PC-9 (cell line): ENCODE measurements at places on chromosomes 7 and 10. TPM values are rescaled to one million over a fixed set of nuclear protein-coding genes. Genes with fewer than 3 reads are reported as not detected.

DNA sequence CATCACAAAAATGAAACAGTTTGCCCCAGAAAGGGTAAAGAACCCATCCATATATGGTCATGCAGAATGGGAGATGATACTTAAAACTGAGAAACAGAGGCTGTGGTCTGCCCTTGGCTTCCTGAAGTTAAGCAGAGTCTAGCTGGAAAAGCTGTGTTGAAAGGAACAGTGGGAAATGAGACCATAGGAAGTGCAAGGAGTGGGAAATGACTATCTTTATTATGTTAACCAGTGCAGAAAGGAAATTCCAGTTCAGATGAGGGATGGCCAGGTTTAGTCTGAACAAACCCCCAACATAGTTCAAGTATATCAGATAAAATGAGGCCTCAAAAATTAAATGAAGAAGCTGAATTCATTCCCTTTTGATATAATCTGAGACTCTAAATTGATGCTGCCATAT is 112.2 kb upstream of the TARP start:
- H3K4me1 ChIP-seq = no peaks in the 10 kb centered on the region
- no peak overlapping the region for H3K4me3 ChIP-seq
- no peak overlapping the region for H3K27ac ChIP-seq

GRCh38 chr10:35364808-35365207 is 28.5 kb downstream of the CCNY start:
- H3K4me1 ChIP-seq = no peaks in the 10 kb centered on the region
- DNase-seq = no peak
- no peak overlapping the region for H3K4me3 ChIP-seq
- no peaks in the 10 kb centered on the region for H3K36me3 ChIP-seq
- no peaks in the 10 kb centered on the region for H3K27me3 ChIP-seq

DNA sequence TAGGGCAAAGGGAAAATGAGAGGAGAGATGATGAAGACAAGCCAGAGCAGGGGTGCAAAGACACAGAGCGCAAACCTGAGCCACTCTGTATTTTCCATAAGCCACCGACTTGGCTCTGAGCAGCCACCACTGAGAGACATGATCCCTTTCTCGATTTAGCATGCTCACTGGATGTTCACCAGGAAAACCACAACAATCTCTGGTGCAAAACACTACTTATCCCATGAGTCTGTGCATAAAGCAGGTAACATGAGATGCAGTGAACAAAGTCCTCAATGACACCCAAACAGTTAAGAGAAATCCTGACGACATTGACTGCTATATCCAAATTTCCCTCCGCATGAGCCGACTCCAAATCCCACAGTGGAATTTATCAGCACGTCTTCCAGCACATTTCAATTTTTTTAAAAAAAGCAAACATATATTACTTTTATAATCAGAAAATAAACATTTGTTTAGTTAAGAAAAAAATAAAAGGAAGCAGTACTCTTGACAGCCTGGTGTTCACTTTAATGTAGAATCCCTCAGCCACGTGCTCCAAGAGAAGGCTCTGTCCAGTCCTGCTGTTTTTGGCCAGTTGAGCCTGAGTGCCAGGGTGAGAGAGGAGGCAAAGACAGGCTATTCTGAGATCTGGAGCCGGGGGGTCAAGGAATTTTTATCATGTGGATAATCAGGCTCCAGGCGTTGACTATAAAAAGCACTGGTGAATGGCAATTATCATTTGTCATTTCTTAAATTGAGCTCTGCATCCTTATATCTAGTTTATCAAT is 238.4 kb downstream of the KCNMA1 start:
- H3K4me1 ChIP-seq = no peaks in the 10 kb centered on the region
- no peak for DNase-seq
- no peak overlapping the region for H3K4me3 ChIP-seq

- peaks cover 38% of the 10 kb centered on the region for H3K36me3 ChIP-seq
- no peak overlapping the region for H3K4me3 ChIP-seq
- no peak for DNase-seq
- no peak overlapping the region for H3K27ac ChIP-seq
- H3K4me1 ChIP-seq = no peaks in the 10 kb centered on the region
- no peaks in the 10 kb centered on the region for H3K27me3 ChIP-seq
These were observed 46.9 kb downstream of the AP3M1 start for GRCh38 chr10:74103560-74104258.

GRCh38 chr7:85178531-85179298 is 8.1 kb downstream of the SEMA3D start:
- DNase-seq = no peak
- no peak overlapping the region for H3K4me3 ChIP-seq
- no peaks in the 10 kb centered on the region for H3K4me1 ChIP-seq

- no peak overlapping the region for H3K4me3 ChIP-seq
- H3K27me3 ChIP-seq = no peaks in the 10 kb centered on the region
- H3K27ac ChIP-seq = no peak overlapping the region
- no peaks in the 10 kb centered on the region for H3K4me1 ChIP-seq
- no peaks in the 10 kb centered on the region for H3K36me3 ChIP-seq
- DNase-seq = no peak
These were observed 113.0 kb upstream of the DIP2C start for GRCh38 chr10:802506-802905.

- no peak overlapping the region for H3K4me3 ChIP-seq
- no peak for DNase-seq
- peaks cover 26% of the 10 kb centered on the region for H3K4me1 ChIP-seq
- H3K27ac ChIP-seq = no peak overlapping the region
- H3K27me3 ChIP-seq = no peaks in the 10 kb centered on the region
These were observed 2.2 kb upstream of the LGI1 start for GRCh38 chr10:93755443-93756116.

GRCh38 chr10:46077141-46077554 is 31.1 kb upstream of the MSMB start:
- no peak overlapping the region for H3K27ac ChIP-seq
- H3K4me1 ChIP-seq = no peaks in the 10 kb centered on the region
- no peak overlapping the region for H3K4me3 ChIP-seq
- no peak for DNase-seq
- no peaks in the 10 kb centered on the region for H3K27me3 ChIP-seq
- H3K36me3 ChIP-seq = no peaks in the 10 kb centered on the region

- H3K27me3 ChIP-seq = peaks cover 75% of the 10 kb centered on the region
- H3K36me3 ChIP-seq = no peaks in the 10 kb centered on the region
- DNase-seq = no peak
- H3K4me3 ChIP-seq = no peak overlapping the region
- H3K27ac ChIP-seq = no peak overlapping the region
- H3K4me1 ChIP-seq = no peaks in the 10 kb centered on the region
These were observed 27.2 kb upstream of the ZNF273 start for GRCh38 chr7:64875658-64876406.

DNA sequence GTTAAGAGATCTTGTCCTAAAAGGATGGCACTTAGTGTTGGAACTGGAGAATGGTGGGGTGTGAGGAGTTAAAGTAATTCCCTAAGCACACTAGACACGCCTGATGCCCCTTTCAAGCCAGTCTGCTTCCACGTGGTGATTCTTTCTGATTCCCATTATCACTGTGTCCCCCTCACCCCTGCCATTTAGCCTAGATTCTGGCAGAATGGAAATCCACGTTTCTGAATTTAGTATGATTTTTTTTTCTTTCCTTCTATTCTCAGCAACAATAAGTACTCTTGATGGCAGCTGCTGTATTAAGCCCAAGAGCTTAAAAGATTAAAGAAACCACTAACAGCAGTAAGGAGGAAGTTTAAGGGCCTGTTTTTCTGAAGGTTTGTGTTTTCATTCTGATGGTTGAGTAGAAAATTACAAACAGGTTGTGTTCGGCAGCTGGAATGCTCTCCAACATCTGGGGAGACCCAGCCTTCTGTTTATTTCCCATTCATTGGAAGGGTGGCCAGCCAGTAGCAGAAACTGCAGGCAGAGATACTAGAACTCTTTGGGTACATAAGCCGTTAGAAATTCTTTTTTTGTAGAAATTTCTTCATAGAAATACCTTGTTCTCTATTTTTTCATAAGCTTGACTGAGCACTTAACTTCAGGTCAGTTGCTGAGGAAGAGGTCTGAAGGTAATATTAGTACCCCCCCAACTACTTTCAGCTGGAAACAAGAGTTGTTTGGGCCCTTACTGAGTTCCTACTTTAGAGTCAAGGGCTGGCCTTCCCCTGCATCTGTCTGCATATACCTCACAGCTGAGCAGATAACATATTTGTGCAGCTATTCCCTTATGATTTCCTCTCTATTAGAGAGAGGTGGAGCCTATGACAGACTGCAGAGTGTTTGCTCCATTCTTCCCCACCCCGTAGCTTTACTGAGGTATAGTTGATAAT is 355.1 kb downstream of the AUTS2 start:
- H3K36me3 ChIP-seq = no peaks in the 10 kb centered on the region
- DNase-seq = no peak
- no peak overlapping the region for H3K4me3 ChIP-seq
- no peaks in the 10 kb centered on the region for H3K4me1 ChIP-seq
- no peaks in the 10 kb centered on the region for H3K27me3 ChIP-seq

GRCh38 chr10:70115948-70116682 is 16.5 kb downstream of the AIFM2 start:
- H3K27me3 ChIP-seq = no peaks in the 10 kb centered on the region
- H3K4me3 ChIP-seq = no peak overlapping the region
- no peak for DNase-seq
- no peak overlapping the region for H3K27ac ChIP-seq
- no peaks in the 10 kb centered on the region for H3K4me1 ChIP-seq

DNA sequence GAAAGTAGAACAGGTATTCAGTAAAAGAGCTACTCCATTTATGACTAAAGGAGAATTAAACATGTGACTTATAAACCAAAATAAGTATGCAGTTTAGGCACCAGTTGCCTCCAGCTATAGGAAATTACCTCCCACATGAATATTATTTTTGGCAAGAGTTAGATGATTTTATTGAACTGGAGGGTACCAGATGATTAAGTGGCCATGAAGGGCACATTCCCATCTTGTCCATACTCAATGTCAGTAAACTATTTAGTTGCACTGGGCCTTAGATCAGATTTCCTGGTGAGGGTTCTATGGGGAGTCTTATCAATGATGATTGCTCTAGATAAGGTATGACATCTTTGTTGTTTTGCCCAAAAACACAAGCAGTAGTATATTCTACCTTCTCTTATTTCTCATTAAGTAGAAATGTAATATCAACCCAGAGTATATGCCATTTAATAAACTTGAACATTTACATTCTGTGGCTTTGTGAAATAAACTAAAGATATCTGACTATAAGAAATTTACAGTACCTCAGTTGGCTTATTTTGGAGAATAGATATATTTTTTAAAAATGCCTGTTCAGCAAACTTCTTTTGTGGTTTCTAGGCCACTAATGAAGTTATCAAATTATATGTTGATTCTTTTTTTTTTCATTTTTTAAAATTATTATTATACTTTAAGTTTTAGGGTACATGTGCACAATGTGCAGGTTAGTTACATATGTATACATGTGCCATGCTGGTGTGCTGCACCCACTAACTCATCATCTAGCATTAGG is 145.3 kb downstream of the SEMA3A start:
- H3K4me1 ChIP-seq = no peaks in the 10 kb centered on the region
- no peaks in the 10 kb centered on the region for H3K27me3 ChIP-seq
- DNase-seq = no peak
- H3K4me3 ChIP-seq = no peak overlapping the region

CLDN3 gene
- 31.3 and 45.2 TPM in 2 replicates for total RNA-seq

CPXM2 gene
- not detected in 2 replicates for total RNA-seq

MSMB gene
- total RNA-seq = not detected in 2 replicates

GPR22 gene
- total RNA-seq = not detected in 2 replicates

ASAH2 gene
- 0.80 and 8.3 TPM in 2 replicates for total RNA-seq

ZP3 gene
- total RNA-seq = 14.2 and 20.9 TPM in 2 replicates

CTTNBP2 gene
- not detected in 2 replicates for total RNA-seq

CTAGE4 gene
- 5.8 and 8.2 TPM in 2 replicates for total RNA-seq

CPVL gene
- 0.28 TPM in 1 of 2 replicates, not detected in the other for total RNA-seq
